CD4-positive, alpha-beta T cell treated with Interleukin-6 for 4 hours (primary cell): ENCODE measurements at places on chromosomes 6 and 20.

DNA sequence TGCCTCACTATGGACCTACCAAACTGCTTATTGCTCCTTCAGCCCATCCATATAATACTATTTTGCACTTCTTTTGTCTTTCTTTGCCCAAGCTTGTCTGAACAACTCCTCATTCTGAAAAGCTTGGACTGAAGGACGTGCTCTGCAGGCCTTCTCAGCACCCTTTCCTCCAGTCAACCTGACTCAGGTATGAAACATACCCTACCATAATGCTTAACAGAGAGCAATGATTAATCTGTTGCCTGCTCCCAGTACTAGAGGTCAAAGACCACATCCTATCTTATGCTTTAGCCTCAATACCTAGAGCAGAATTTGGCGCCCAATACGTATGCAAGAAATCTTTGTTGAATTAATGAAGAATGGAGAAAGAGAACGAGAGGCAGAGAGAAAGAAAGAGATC lies 55.2 kb downstream of the ATXN1 start:
- no peak for DNase-seq

DNA sequence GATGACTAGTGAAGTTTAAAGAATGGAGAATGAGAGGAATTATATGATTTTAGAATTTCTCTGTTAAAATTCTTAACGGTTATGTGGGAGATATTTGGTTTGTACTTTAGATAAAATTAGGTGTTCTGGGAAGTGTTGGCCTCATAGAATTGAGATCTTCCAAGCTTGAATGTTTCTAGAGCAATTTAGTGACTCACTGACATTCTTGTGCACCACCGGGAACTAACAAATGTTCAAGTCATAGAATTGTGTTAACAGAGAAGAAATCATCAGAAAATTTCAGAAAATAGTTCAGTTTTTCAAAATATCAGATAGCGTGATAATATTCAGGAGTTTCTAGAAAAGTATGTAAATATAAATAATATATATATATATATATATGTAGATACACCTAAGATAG lies 67.9 kb upstream of the BMP5 start:
- no peak for DNase-seq

- no peak for DNase-seq
These were observed 16.1 kb downstream of the DOK5 start for GRCh38 chr20:54491506-54491905.

DNA sequence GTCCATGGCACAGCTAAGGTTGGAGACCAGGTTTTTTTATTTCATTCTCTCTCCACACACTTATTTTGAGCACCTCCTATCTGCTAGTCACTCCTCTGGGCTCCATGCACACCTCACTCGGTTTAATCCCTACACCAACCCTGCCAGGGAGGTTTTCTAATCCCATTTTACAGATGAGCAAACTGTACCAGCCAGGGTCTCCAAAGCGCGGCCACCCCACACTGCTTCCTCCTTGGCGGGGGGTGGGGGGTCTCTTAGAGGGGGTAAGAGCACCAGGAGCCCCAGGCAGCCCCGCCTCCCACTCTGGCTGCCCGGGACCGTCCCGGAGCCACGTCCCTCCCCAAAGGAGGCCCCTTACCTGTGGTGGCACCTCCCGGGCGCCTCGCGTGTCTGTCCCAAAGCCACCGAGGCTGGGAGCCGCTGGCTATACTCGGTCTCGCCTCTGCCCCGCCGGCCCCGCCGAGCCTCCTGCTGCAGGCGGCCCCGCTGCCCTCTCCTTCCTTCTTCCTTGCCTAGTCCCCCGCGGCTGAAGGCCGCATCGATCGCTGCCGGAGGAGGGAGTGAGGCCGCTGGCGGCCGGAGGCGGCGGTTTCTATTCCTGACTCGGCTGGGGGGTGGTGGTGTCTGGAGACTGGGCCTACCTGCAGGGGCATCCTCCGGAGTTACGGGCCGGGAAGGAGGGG lies at the start of gene KCNS1:
Gene KCNS1 (minus strand): TSS at position 565 of the 683 bp plus-strand sequence. CDS start 1,891 bp downstream, outside the sequence.
- DNase-seq: no peak

- no peak for DNase-seq
These were observed 622.6 kb downstream of the EPM2A start for GRCh38 chr6:145112711-145113148.
